ENCODE measurements at places on chromosomes 4 and X. TPM values are rescaled to one million over a fixed set of nuclear protein-coding genes. Genes with fewer than 3 reads are reported as not detected.

DNA sequence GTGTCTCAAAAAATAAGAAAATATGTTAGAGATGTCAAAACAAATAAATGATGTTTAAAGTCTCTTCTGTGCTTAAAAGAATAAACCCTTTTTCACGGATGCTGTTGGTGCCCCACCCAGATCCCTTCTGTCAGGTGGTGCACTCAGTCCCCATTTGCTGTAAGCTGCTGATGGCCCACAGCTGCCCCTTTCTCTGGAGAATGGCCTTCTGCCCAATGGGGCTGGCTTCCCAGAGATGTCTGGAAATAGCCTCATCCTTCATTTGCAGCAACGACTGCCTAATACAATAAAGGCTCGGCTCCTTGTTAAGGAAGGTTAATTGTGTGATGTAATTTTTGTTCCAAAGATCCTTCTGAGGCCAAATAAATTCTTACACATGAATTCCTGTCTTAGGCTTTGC lies 31.8 kb downstream of the ETNPPL start:
- no peak for ATAC-seq

DNA sequence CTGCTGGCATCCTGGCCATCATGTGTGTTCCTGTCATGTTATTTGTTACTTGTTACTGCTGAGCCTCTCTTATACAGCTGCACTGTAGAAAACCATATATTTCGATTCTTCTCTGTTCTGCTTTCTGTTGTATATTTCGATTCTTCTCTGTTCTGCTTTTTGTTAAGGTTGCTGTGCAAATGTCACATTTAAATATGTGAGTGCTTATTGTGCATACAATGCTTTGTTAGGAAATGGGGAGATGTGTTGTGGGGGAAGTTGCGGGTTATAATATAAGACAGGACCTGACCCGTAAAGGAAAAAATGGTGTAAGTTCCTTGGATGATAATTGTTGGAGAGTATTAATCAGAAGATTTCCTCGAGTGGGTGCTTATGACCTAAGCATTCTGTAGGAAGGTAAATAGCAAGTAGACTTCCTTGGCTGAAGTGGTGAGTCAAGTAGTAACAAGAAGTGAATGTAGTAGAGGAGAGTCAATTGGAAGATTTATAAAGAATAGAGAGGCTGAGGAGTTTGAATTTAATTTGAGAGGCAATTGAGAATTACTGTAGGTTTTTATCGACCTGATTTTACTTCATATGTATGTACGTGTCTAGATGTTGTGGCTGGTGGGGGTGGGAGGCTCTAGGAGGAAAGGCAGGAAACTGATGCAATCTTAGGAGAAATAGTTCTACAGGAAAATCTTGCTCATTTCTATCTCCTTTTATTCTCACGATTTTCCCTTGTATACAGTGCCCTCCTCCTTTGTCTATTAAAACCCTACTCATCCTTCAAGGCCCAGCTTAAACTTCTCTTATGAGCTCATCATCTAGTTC lies 8.5 kb downstream of the OGT start:
- ATAC-seq: peak; percentile 54

Gene HTN1
- total RNA-seq: not detected

Gene RNF175
- total RNA-seq: not detected

Gene PPEF2
- total RNA-seq: not detected

Gene RPA4
- 0.64 TPM for total RNA-seq
